ENCODE measurements at places on chromosomes 1 and 21.

- DNase-seq = no peak
Observed at GRCh38 chr1:244735404-244735803, 82.5 kb downstream of the DESI2 start.

DNA sequence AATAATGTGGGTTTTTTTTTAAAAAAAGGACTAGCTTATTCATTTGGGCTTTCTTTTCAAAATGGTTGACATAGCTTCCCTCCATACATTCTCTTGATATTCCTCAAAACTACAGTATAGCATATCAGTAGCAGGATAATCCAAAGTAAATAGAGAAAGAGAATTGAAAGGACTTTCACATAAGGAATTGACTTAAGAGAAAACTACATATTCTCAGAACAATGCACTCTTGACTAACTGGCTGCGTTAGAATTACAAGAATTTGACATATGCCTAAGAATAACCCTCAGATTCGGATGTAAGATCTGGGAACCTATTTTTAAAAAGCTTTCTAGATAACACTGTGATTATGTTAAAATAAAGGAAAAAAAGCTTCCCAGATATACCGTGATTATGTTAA is 3.1 kb downstream of the PRKAB2 start:
- DNase-seq = no peak

GRCh38 chr1:113887402-113888175 is at the start of gene BCL2L15:
Gene BCL2L15, minus strand, starts transcription at chr1:113887581. Its CDS starts 206 bp downstream, at chr1:113887375.
- no peak for DNase-seq

- DNase-seq = no peak
Observed at GRCh38 chr1:154614901-154615300, 6.9 kb upstream of the ADAR start.

GRCh38 chr1:21618561-21619374 is 50.4 kb downstream of the RAP1GAP start:
- DNase-seq = no peak

- DNase-seq = no peak
Observed at GRCh38 chr1:230351514-230351913, 74.6 kb downstream of the PGBD5 start.

DNA sequence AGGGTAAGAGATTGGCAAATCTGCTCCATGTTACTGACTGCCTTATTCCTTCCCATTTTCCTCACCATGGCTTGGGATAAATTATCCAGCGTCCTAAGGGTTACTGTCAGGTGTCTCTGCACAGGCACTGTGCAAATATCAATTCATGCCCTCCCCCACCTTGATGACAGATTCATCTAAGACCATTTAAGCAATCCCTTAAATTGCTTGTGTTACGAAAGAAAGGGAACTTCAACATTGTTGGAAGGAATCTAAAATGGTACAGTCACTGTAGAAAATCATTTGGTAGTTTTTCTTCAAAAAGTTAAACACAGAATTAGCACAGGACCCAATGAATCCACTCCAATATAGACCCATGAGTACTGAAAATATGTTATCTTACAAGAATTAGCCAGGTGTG is 17.6 kb upstream of the MTARC2 start:
- no peak for DNase-seq

GRCh38 chr1:30290581-30290980 is 432.8 kb downstream of the MATN1 start:
- DNase-seq = no peak

- DNase-seq = no peak
Observed at GRCh38 chr1:113073479-113073950, 517 bp downstream of the LRIG2 start.

DNA sequence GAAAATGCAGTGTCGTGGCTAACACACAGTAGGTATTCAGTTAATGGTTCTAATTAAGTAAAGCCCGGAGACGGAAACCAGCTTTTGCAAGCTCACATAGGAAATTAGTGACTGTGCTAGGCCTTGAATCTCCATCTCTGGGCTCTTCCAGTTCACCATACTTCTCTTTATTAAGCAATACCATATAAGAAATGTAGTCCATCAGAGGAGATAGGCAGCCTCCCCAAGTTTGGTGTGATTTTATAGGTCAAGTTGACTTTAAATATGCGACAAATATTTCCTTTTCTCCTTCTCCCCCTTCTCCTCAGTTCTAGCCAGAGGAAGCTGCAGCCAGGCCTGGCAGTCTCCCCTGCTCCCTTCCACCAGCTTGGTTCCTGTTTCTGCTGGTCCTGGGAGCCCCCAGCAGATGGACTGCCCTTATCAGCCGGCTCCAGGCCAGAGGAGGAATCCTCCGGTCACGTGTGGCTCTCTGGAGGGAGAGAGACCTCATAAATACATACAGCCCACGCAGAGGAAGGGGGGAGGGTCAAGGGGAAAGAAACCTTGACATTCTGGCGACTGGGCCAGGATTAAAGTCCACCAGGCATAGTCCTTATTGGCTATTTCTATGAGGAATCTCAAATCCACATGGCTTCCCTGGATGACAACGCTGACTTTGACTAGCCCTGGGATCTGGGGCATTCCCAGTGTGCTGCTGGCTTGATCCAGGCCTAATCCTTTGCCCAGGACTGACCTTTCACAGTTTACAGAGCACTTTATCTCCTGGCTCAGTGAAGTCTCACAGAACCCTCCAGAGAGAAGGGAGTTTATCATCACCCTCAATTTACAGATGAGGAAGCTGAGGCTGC is 115.1 kb upstream of the JUN start:
- DNase-seq = no peak

- no peak for DNase-seq
Observed at GRCh38 chr21:31530897-31531705, 128.4 kb upstream of the SOD1 start.

GRCh38 chr1:167208624-167208976 is 12.1 kb upstream of the POU2F1 start:
- no peak for DNase-seq

- DNase-seq = no peak
Observed at GRCh38 chr1:185652348-185652747, 81.8 kb upstream of the HMCN1 start.

- DNase-seq = no peak
Observed at GRCh38 chr21:41737651-41738324, 29.1 kb downstream of the RIPK4 start.

- no peak for DNase-seq
Observed at GRCh38 chr21:27082431-27083010, 115.6 kb upstream of the ADAMTS5 start.

GRCh38 chr1:5907966-5908365 is 84.3 kb downstream of the NPHP4 start:
- no peak for DNase-seq

- no peak for DNase-seq
Observed at GRCh38 chr1:73593364-73593763, 604.6 kb downstream of the LRRIQ3 start.

DNA sequence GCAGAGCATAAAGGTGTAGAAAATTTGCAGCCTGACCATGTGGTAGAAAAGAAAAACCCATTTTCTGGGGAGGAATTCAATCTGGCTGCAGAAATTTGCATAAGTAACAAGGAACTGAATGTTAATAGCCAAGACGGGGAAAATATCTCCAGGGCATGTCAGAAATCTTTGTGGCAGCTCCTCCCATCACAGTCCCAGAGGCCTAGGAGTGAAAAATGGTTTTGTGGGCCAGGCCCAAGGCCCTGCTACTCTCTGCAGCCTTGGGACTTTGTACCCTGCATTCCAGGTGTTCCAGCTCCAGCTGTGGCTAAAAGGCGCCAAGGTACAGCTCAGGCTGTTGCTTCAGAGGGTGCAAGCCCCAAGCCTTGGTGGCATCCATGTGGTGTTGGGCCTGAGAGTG is 152.9 kb downstream of the PATJ start:
- no peak for DNase-seq

DNA sequence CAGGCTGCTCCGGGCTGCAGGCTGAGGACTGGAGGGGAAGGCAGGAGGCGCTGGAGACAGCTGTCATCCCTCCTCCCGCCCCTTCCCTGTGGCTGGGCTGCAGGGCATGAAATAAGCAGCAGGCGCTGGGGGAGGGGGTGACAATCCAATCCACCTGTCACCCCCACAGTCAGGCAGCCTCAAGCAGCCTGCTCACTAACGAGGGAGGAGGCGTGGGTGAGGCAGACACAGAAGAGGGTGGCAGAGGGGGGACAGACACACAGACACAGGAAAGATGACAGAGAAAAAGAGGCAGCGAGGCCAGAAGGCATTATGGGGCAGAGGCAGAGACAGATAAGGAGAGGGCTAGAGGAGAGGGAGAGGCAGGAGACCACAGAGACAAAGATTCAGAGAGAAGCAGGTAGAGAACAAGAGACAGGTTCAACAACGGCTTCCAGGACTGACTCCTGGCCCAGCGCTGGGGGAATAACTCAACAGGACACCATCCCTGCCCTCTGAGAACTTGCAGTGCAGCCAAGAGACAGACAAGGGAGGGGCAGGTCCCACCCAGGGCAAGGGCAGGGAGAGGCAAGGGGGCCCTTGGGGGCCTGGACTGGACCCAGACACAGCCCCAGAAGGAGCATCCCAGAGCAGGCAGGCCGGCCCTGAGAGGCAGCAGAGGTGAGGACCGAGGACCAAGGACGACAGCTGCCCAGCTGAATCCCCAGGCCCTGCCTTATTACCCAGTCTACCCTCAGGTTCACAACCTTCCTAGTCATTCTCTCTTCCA is 11.2 kb downstream of the MEF2D start:
- peak; percentile 42 for DNase-seq

Data from stimulated activated CD4-positive, alpha-beta T cell treated with anti-CD3 and anti-CD28 coated beads, Interleukin-2, amount 100 ng/mL, for 24 hours (primary cell).